ENCODE measurements at places on chromosomes 11 and 22.

- DNase-seq = peak; percentile 77
Measured at GRCh38 chr22:37230673-37231405, 13.2 kb downstream of the RAC2 start.

DNA sequence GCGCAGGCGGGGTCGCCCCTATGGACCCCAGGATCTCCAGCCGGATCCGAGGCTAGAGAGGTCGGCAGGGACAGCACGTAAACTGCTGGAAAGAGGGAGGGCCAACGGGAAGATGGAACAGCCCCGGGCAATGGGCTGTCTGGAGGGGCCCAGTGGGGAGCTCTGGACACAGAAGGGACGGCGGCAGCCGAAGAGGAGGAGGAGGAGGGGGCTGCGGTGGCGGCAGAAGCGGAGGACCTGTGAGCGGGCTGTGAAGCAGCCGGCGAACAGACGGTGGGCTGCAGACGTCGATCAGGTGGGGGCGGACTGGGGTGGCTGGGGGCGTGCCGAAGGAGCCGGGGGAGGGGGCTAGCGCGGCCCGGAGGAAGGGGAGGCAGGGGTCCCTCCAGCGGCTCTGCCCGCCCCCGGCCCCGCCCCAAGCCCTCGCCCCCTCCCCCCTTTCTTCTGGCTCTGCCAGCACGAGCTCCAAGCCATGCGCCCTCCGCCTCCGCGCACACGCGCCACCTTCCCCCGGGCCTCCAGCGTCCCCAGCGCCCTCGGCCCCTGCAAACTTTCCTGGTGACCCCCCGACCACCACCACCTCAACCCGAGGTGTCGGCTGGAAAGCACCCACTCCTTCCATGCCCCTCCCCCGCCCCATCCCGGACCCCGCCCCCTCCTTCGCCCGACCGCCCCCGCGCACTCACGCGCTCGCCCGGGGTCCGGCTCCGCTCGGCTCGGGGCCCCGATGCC is 432 bp downstream of the TNKS1BP1 start:
- DNase-seq = no peak

- no peak for DNase-seq
Measured at GRCh38 chr22:38031491-38031890, 25.7 kb upstream of the PICK1 start.

- no peak for DNase-seq
Measured at GRCh38 chr11:36034551-36035331, 90.9 kb downstream of the LDLRAD3 start.

- DNase-seq = peak; percentile 10
Measured at GRCh38 chr22:44182588-44183286, 2.0 kb downstream of the PARVG start.
